MCF 10A (cell line): ENCODE measurements at places on chromosomes 7 and 10.
A peak's percentile ranks its signal among the peaks of the same experiment; 100 is the strongest.

GRCh38 chr7:144086730-144087129 is 652 bp downstream of the OR2A12 start:
- H3K4me1 ChIP-seq: no peaks in the 10 kb centered on the region
- H3K36me3 ChIP-seq: no peaks in the 10 kb centered on the region
- H3K27ac ChIP-seq: no peak overlapping the region
- H3K4me3 ChIP-seq: no peak overlapping the region

DNA sequence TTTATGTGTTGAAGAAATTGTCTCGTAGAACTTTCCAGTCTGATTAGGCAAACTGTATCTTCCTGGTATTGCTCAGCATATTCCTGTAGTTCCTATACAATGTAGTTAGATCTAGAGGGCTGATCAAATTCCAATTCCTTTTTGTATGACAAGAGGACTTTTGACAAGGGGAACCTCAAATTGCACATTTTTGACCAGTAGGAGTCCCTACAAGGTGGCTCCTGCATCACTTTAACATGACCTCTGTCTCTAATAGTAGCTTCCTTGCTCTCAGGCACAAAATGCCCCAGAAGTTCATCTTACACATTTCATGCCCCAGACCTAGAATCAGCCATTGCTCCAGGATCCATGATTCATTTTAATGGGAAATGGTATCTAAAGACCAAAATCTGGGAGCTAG is 18.7 kb downstream of the HERPUD2 start:
- no peak for DNase-seq
- no peaks in the 10 kb centered on the region for H3K36me3 ChIP-seq
- peaks cover 18% of the 10 kb centered on the region for H3K4me1 ChIP-seq
- no peaks in the 10 kb centered on the region for H3K27me3 ChIP-seq

- DNase-seq: peak; percentile 58
- H3K4me3 ChIP-seq: no peak overlapping the region
- H3K36me3 ChIP-seq: no peaks in the 10 kb centered on the region
- no peaks in the 10 kb centered on the region for H3K27me3 ChIP-seq
- peak overlapping the region; percentile 31 for H3K27ac ChIP-seq
Observed at GRCh38 chr7:80467069-80467468, 44.8 kb downstream of the GNAT3 start.

DNA sequence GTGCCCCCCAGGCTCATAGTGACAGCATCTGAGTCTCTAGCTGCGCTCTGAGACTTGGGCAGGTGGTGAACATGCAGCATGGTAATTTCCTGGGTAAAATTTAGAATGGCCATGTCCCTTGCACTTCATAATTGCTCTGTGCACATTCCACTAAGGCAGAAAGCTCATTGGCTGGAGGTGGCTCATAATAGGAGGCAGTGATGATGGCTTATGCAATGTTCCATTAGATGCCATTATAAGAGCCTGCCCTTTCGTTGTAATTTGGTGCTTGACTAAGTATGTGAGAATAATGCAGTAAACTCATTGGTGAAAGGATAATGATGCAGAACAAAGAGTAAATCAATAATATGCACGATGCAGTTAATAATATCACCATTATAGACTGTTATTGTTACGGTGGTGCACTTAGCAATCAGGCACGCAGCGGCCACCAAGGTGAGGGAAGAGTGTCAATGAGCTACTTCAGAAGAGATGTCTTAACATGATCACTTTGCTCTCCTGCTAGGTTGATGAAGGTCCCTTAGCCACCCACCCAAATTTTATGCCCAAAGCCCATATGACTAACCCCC is 545.9 kb downstream of the KCNMA1 start:
- no peak for DNase-seq
- H3K36me3 ChIP-seq: no peaks in the 10 kb centered on the region
- no peak overlapping the region for H3K27ac ChIP-seq
- no peaks in the 10 kb centered on the region for H3K4me1 ChIP-seq

DNA sequence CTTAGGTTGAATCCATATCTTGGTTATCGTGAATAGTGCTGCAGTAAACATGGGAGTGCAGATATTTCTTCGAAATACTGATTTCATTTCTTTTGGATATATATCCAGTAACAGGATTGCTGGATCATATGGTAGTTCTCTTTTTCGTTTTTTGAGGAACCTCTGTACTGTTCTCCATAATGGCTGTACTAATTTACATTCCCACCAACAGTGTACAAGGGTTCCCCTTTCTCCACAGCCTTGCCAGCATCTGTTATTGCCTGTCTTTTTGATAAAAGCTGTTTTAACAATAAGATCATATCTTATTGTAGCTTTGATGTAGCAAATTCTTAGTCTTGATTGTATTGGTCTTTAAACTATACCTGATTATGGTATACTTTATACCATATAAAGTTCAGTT is 45.3 kb downstream of the ZNRF2 start:
- no peaks in the 10 kb centered on the region for H3K27me3 ChIP-seq
- no peak overlapping the region for H3K27ac ChIP-seq
- DNase-seq: no peak
- H3K4me1 ChIP-seq: peaks cover 29% of the 10 kb centered on the region
- no peak overlapping the region for H3K4me3 ChIP-seq

DNA sequence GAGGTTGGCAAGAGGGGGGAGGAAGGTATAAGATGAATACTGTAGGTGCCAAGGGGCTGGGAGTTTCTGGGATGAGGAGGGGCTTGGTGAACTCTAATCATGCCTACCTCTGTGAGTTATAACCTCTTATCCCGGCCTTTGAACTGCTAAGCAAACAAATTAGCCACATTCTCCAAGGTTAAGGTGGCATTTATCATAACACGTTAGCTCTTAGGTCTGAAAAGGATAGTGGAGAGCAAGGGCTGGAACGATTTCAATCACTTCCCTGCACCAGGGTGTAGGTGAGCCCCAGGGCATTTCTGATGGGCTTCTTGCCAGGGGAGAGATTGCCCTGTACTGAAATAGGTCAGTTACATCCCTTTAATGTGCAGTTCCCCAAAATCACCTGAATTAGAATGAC is 28.6 kb upstream of the DMBT1 start:
- H3K36me3 ChIP-seq: no peaks in the 10 kb centered on the region
- no peak overlapping the region for H3K27ac ChIP-seq
- H3K4me3 ChIP-seq: no peak overlapping the region
- DNase-seq: peak; percentile 70
- peaks cover 15% of the 10 kb centered on the region for H3K4me1 ChIP-seq

- H3K27me3 ChIP-seq: peaks cover 37% of the 10 kb centered on the region
- no peak for DNase-seq
- peaks cover 4% of the 10 kb centered on the region for H3K4me1 ChIP-seq
- no peaks in the 10 kb centered on the region for H3K36me3 ChIP-seq
- no peak overlapping the region for H3K4me3 ChIP-seq
Observed at GRCh38 chr7:8384901-8385300, 48.5 kb upstream of the NXPH1 start.

GRCh38 chr10:113801569-113801968 is 50.1 kb downstream of the PLEKHS1 start:
- H3K4me3 ChIP-seq: no peak overlapping the region
- H3K27ac ChIP-seq: no peak overlapping the region
- H3K36me3 ChIP-seq: peaks cover 7% of the 10 kb centered on the region

DNA sequence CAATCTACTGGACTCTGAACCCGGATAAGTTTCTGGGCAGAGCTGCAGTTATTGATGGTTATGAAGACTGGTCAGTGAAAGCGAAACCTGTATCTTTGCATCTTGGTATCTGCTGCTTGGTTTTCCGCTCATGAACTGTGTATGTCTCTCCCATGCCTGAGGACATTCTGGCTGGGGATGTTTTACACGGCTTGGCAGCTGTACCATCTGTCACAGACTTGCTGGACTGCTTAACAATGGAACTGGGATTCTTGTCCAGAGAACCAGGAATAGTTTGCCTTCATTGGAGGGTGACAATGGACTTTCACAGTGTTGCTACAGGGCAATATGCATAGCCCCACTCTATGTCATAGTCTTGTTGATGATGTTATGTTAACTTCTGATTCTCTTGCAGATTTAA is 119.9 kb upstream of the TMEM106B start:
- no peaks in the 10 kb centered on the region for H3K27me3 ChIP-seq
- no peak for DNase-seq
- no peak overlapping the region for H3K4me3 ChIP-seq
- no peaks in the 10 kb centered on the region for H3K36me3 ChIP-seq

- no peaks in the 10 kb centered on the region for H3K4me1 ChIP-seq
- no peak for DNase-seq
- H3K4me3 ChIP-seq: no peak overlapping the region
Observed at GRCh38 chr10:43060291-43060690, 16.6 kb upstream of the RET start.

DNA sequence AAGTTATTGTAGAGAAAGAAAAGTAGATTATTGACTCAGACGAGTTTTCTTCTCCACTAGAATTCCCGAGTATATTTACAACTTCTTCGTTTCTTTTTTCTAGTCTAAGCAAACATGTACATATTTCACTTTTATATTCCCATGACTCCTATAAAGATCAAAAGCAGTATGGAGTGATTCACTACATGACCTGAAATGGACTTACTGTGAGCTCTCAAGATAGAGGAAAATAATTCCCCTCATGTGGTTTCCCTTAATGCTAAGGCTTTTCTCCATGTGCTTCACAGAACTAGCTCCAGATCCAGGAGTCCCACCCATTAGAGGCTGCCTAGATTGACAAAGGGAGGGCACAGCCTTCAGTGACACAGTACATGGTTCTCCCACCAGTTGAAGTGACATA is 823.1 kb upstream of the LRRTM3 start:
- H3K27ac ChIP-seq: no peak overlapping the region
- H3K27me3 ChIP-seq: no peaks in the 10 kb centered on the region
- no peak overlapping the region for H3K4me3 ChIP-seq
- no peaks in the 10 kb centered on the region for H3K4me1 ChIP-seq
- no peak for DNase-seq
- no peaks in the 10 kb centered on the region for H3K36me3 ChIP-seq

DNA sequence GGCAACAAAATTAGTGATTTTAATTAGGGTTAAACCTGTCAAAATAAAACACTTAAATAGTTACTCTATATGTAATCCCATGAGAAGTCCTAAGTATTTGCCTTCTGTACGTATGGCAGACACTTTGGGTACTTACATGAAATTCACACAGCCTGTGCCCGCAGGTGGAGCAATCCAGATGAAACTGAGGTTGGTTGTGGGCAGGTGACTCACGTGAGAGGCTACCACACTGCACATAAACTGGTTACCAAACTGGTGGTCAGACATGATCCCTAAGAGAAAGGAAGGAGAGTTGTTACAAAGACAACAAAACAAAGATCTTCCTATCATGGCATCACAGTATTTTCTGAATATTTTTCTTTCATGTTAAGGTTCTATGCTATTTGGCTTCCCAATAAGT is 156.1 kb downstream of the RELN start:
- no peak for DNase-seq
- no peaks in the 10 kb centered on the region for H3K36me3 ChIP-seq
- no peaks in the 10 kb centered on the region for H3K4me1 ChIP-seq
- H3K27ac ChIP-seq: no peak overlapping the region
- H3K4me3 ChIP-seq: no peak overlapping the region

DNA sequence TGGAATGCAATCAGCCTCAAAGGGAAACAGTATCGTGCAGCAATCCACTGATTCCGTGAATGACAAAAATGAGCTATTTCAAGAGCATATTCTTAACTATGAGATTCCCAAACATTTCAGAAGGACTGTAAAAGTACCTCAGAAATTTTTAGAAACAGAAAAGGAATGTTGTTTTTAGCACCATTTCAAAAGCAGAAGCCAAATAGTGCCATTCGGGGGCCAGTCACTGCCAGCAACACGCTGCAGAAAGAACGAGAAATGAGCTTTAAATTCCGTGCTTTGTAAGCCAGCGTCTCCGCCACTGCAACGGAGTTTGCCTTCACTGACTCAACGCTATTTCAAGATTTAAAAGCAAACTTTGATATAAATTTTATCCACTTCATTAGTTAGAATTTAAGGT is 6.3 kb downstream of the NUDT5 start:
- H3K4me3 ChIP-seq: no peak overlapping the region
- no peak for DNase-seq
- H3K4me1 ChIP-seq: peaks cover 18% of the 10 kb centered on the region
- H3K27ac ChIP-seq: no peak overlapping the region

DNA sequence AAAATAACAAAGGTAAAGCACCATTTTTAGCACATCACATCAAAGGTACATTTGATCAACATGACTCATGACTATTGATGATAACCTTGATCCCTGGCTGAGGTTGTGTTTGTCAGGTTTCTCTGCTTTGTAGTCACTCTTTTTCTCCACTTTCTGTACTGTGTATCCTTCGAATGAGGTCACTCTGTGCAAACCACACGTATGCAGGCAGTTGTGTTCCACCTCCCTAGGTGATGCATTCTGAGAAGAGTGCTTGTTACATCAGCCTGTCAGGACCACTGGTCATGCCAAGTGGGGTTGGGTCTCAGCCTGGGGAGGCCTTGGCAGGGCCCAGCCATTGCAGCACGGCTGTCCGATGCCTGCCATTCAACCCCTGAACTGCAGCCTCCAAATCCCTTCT is 62.8 kb upstream of the GJD4 start:
- DNase-seq: no peak
- H3K36me3 ChIP-seq: peaks cover 5% of the 10 kb centered on the region
- no peak overlapping the region for H3K4me3 ChIP-seq
- H3K27ac ChIP-seq: no peak overlapping the region
- H3K27me3 ChIP-seq: no peaks in the 10 kb centered on the region
- H3K4me1 ChIP-seq: peaks cover 27% of the 10 kb centered on the region

- no peaks in the 10 kb centered on the region for H3K27me3 ChIP-seq
- no peak overlapping the region for H3K4me3 ChIP-seq
- H3K36me3 ChIP-seq: no peaks in the 10 kb centered on the region
- DNase-seq: no peak
- peaks cover 31% of the 10 kb centered on the region for H3K4me1 ChIP-seq
Observed at GRCh38 chr7:35816514-35816913, 15.7 kb downstream of the SEPTIN7 start.

- H3K36me3 ChIP-seq: no peaks in the 10 kb centered on the region
- no peaks in the 10 kb centered on the region for H3K4me1 ChIP-seq
- no peaks in the 10 kb centered on the region for H3K27me3 ChIP-seq
- DNase-seq: no peak
- no peak overlapping the region for H3K27ac ChIP-seq
Observed at GRCh38 chr7:140005754-140006503, 56.8 kb downstream of the PARP12 start.

- no peaks in the 10 kb centered on the region for H3K27me3 ChIP-seq
- peak overlapping the region; percentile 19 for H3K4me3 ChIP-seq
- H3K4me1 ChIP-seq: peaks cover 32% of the 10 kb centered on the region
- no peaks in the 10 kb centered on the region for H3K36me3 ChIP-seq
Observed at GRCh38 chr7:41886262-41886900, 183.5 kb upstream of the INHBA start.

- peak overlapping the region; percentile 69 for H3K4me3 ChIP-seq
- H3K27ac ChIP-seq: no peak overlapping the region
- no peaks in the 10 kb centered on the region for H3K36me3 ChIP-seq
- peaks cover 41% of the 10 kb centered on the region for H3K27me3 ChIP-seq
- DNase-seq: no peak
Observed at GRCh38 chr10:111077785-111078504, 1.1 kb downstream of the ADRA2A start.
